ENCODE measurements at places on chromosomes 3 and 15. TPM values are rescaled to one million over a fixed set of nuclear protein-coding genes. Genes with fewer than 3 reads are reported as not detected.

DNA sequence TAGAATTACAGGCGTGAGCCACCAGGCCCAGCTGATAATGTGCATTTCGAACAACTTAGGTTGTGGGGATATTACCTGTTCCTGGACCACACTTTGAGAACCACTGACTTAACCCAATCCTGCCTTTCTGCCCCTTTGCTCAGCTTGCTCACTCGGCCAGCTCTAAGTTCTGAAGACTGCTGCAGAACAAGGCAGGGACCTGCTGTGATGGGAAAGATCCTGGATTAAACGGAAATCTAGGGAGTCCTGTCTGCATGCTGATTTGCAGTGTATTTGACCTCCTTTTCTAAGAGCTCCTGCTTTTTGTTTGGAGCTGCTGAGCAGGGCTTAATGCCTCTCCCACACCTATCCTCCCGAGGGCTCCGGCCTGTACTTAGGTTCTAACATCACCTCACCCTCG is 2.9 kb downstream of the LTK start:
- H3K4me3 ChIP-seq, result no peak overlapping the region
- no peak overlapping the region for H3K27ac ChIP-seq
- H3K4me1 ChIP-seq, result peaks cover 7% of the 10 kb centered on the region

DNA sequence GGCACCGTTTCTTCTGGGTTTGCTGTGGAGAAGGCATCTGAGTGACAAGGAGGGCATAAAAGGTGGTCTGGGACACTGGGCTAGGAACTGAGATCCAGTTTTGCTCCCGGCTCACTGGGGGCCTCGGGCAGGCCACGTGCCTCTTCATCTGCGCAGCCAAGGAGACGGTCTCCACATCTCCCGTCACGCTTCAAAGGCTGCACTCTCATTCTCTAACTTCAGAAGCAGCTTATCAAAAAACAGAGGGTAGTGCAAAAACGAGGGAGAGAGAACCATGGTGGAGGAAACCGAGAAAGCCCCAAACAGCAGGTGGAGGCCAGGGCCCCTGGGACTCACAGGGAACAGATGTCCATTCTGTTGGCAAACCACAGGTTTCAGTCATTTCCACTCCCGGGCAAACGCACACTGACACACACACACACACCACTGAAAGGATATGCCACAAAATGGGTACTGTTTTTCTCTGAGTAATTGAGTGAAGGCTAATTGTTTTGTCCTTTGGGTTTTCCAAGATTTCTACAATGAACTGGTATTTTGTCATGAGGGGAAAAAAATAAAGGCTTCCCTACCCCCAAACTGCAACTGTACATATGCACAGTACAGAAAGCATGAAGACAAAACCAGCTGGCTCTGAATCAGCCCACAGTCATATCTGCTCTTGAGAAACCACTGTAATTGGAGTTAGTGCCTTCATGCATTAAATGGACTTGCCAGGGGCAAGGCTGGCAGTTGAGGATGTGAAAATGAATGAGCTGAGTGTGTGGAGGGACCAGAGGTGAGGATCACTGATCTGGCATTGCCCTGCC is 71.9 kb downstream of the MGLL start:
- peak; percentile 82 for DNase-seq
- peak overlapping the region; percentile 4 for H3K4me3 ChIP-seq
- no peaks in the 10 kb centered on the region for H3K27me3 ChIP-seq
- no peak overlapping the region for H3K27ac ChIP-seq
- H3K4me1 ChIP-seq, result peaks cover 46% of the 10 kb centered on the region
- H3K36me3 ChIP-seq, result no peaks in the 10 kb centered on the region

DNA sequence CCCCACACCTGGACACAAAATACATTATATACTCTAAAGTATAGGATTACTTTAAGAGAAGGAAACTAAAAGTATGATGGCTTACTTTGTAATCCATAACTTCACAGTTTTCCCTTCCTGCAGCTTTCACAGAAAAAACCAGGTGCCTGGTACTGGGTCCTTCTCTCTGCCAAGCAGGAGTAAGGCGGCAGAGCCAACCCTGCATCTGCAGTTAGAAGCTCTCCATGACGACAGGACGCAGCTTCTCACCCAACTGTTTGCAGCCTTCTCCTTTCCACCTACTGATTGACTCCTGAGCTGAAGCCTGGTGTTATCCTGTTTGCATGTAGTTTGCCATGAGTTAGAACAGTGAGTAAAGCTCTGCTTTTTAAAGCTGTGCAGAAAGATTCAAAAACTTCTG is 6.7 kb downstream of the MRAS start:
- DNase-seq, result no peak
- no peaks in the 10 kb centered on the region for H3K36me3 ChIP-seq
- H3K27me3 ChIP-seq, result no peaks in the 10 kb centered on the region
- H3K4me3 ChIP-seq, result no peak overlapping the region

- H3K27me3 ChIP-seq, result peaks cover 22% of the 10 kb centered on the region
- H3K4me3 ChIP-seq, result no peak overlapping the region
- no peaks in the 10 kb centered on the region for H3K4me1 ChIP-seq
- no peak for DNase-seq
These were observed 145.9 kb downstream of the RORA start for GRCh38 chr15:61083081-61083787.

- H3K27me3 ChIP-seq, result no peaks in the 10 kb centered on the region
- H3K27ac ChIP-seq, result no peak overlapping the region
- DNase-seq, result no peak
- peaks cover 6% of the 10 kb centered on the region for H3K36me3 ChIP-seq
- H3K4me3 ChIP-seq, result no peak overlapping the region
These were observed 361.9 kb downstream of the CLSTN2 start for GRCh38 chr3:140296796-140297352.

GRCh38 chr3:140187028-140187427 is 252.0 kb downstream of the CLSTN2 start:
- no peak overlapping the region for H3K27ac ChIP-seq
- DNase-seq, result no peak
- peaks cover 5% of the 10 kb centered on the region for H3K4me1 ChIP-seq
- H3K4me3 ChIP-seq, result no peak overlapping the region
- no peaks in the 10 kb centered on the region for H3K36me3 ChIP-seq
- no peaks in the 10 kb centered on the region for H3K27me3 ChIP-seq

- H3K27me3 ChIP-seq, result peaks cover 46% of the 10 kb centered on the region
- H3K4me3 ChIP-seq, result no peak overlapping the region
- no peaks in the 10 kb centered on the region for H3K36me3 ChIP-seq
- DNase-seq, result peak; percentile 47
- H3K4me1 ChIP-seq, result no peaks in the 10 kb centered on the region
- no peak overlapping the region for H3K27ac ChIP-seq
These were observed 169.4 kb downstream of the TBC1D2B start for GRCh38 chr15:77907824-77908751.

- no peak overlapping the region for H3K27ac ChIP-seq
- DNase-seq, result no peak
- no peaks in the 10 kb centered on the region for H3K4me1 ChIP-seq
- H3K4me3 ChIP-seq, result no peak overlapping the region
- no peaks in the 10 kb centered on the region for H3K36me3 ChIP-seq
These were observed 48.7 kb downstream of the STAG1 start for GRCh38 chr3:136703429-136703828.

GRCh38 chr3:59759298-59760031 is 709.6 kb upstream of the CFAP20DC start:
- DNase-seq, result peak; percentile 32
- no peak overlapping the region for H3K4me3 ChIP-seq
- no peaks in the 10 kb centered on the region for H3K27me3 ChIP-seq
- H3K4me1 ChIP-seq, result no peaks in the 10 kb centered on the region

DNA sequence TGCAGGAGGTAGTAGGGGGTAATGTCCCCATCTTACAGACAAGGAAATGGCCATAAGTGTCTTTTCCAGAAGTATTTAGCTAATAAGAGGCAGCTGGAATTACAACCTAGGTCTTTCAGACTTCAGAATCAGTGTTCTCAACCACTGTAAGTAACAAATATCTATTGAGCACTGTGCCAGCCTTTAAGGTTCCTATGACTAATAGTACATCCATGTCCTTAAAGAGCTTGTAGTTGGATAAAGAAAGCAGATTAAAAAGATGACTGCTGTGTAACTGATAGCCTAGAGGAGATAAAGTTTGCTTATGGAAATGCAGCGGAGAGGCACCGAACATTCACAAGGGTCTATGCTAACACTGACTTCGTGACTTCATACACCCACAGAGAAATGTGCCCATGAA is 136.0 kb downstream of the KCNMB2 start:
- no peaks in the 10 kb centered on the region for H3K27me3 ChIP-seq
- peak overlapping the region; percentile 87 for H3K27ac ChIP-seq
- DNase-seq, result peak; percentile 17
- H3K4me1 ChIP-seq, result peaks cover 6% of the 10 kb centered on the region
- no peaks in the 10 kb centered on the region for H3K36me3 ChIP-seq
- no peak overlapping the region for H3K4me3 ChIP-seq

DNA sequence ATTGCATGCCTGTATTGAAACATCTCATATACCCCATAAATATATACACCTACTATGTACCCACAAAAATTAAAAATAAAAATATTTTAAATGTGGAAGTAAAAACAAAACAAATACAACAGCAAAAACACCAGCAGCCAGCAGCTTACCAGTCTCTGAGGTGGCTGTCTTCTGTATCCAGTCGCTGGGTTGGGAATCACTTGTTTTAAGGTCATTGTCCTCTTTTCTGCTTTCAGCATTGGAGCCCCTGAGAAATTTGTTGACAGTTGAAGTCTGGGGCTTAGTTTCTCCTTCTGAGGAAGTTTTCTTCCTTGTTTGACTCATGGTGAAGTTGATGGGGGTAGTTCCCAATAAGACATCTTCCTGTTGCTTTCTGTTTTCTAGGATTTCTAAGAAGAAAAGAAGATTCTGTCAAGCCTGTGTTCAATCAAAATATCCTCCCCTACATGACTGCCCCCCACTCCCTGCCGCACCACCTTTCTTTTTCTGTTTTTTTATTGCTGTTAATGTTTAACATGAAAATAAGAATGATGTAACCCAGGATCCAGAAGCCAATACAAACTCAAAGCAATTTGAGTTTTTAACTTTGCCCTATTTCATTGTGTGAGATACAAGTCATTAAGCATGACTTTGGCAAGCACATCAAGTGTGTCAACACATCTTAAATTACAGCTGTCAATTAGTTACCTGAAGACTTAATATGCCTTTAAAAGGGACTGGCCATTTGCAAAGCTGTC is at the start of gene LRRC31:
TSS of gene LRRC31 (minus strand) at position 452 of the 737 bp plus-strand sequence. CDS start at position 324, 128 bp downstream.
- H3K4me3 ChIP-seq, result no peak within 1 kb of the TSS
- no peak within 1 kb of the TSS for H3K27ac ChIP-seq
- H3K4me1 ChIP-seq, result peaks cover 7% of the 10 kb centered on the region
- H3K36me3 ChIP-seq, result peaks cover 5% of the 10 kb centered on the region

DNA sequence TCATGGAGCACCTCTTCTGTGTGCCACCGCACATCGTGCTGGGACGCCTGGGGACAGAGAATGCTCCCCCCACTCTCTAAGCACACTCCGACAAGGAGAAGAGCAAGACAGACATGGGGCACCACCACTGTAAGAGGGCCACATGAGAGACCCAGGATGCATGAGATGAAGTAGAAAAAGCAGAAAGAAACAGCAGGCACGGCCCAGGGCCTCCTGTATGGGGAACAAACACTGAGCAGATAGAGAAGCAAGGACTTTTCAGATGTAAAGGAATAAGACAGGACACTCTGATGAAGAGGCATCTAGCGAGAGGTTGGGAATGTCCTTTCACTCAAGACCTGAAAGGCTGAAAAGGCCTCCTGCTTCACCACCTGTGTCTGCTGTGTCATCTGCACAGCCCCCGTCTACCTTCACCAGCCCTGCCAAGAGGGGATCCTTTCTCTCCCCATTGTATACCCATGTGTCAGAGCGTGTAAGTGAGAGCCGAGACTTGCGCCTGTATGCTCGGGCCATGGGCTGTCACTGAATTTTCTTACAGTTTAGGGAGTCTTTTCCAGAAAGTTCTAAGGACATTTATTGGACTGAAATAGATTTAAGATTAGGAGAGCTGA is 125.6 kb downstream of the LRRK1 start:
- no peak overlapping the region for H3K27ac ChIP-seq
- no peaks in the 10 kb centered on the region for H3K4me1 ChIP-seq
- H3K36me3 ChIP-seq, result peaks cover 32% of the 10 kb centered on the region
- no peak for DNase-seq
- H3K4me3 ChIP-seq, result no peak overlapping the region

DNA sequence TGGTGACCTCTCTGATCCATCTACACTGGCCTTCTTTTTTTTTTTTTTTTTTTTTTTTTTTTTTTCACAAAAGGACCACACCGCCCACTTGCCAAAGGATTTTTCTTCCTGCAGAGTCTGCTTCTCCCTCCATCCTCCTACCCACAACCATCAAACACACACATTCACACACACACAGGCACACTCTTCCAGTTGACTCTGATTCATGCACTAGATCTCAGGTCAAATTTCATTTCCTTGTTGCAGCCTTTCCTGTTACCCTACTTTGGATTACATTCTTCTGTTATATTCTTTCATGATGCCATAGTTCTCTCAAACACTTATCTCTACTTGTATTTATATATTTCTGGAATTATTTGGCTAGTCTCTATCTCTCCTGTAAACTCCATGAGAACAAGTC is 133.9 kb downstream of the STAC start:
- H3K4me1 ChIP-seq, result peaks cover 15% of the 10 kb centered on the region
- no peak overlapping the region for H3K4me3 ChIP-seq
- no peak for DNase-seq
- no peak overlapping the region for H3K27ac ChIP-seq
- H3K27me3 ChIP-seq, result no peaks in the 10 kb centered on the region
- no peaks in the 10 kb centered on the region for H3K36me3 ChIP-seq

GRCh38 chr3:16236030-16236639 is 28.6 kb downstream of the DPH3 start:
- H3K27ac ChIP-seq, result no peak overlapping the region
- H3K4me1 ChIP-seq, result peaks cover 23% of the 10 kb centered on the region
- no peaks in the 10 kb centered on the region for H3K27me3 ChIP-seq
- H3K4me3 ChIP-seq, result no peak overlapping the region
- H3K36me3 ChIP-seq, result peaks cover 6% of the 10 kb centered on the region
- DNase-seq, result no peak

GRCh38 chr15:56244038-56244810 is 545 bp upstream of the RFX7 start:
- peaks cover 25% of the 10 kb centered on the region for H3K4me1 ChIP-seq
- peak overlapping the region; percentile 73 for H3K27ac ChIP-seq
- H3K4me3 ChIP-seq, result peak overlapping the region; percentile 79
- no peaks in the 10 kb centered on the region for H3K27me3 ChIP-seq
- peak; percentile 89 for DNase-seq

- H3K27me3 ChIP-seq, result no peaks in the 10 kb centered on the region
- H3K4me3 ChIP-seq, result no peak overlapping the region
- DNase-seq, result peak; percentile 0
- H3K27ac ChIP-seq, result no peak overlapping the region
These were observed 42.4 kb downstream of the REC114 start for GRCh38 chr15:73485372-73485771.

DNA sequence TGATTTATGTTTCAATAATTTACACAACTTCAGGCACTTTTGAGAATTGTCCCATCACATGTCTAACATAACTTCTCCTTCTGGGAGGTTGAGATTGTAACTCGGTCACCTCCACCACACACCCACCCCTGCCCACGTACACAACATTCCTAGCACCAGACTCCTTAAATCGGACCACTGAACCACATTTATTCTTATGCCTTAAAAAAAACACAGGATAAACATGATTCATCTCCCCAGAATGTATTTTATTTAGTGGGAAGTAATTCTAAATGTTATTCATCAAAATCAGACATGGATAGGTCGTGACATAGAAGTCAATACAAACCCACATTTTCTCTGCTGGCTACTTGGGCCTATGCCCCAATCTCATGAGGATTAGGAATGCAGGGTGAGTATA is 3.0 kb downstream of the SNTN start:
- no peaks in the 10 kb centered on the region for H3K4me1 ChIP-seq
- H3K27ac ChIP-seq, result no peak overlapping the region
- H3K27me3 ChIP-seq, result peaks cover 13% of the 10 kb centered on the region
- H3K4me3 ChIP-seq, result no peak overlapping the region
- no peaks in the 10 kb centered on the region for H3K36me3 ChIP-seq
- no peak for DNase-seq

Gene COL6A6
- total RNA-seq, result not detected

Gene ACTR8
- 37.1 TPM for total RNA-seq

Gene ZNF774
- total RNA-seq, result 2.6 TPM

Gene ECT2
- total RNA-seq, result 63.9 TPM

Gene TGM5
- 0.12 TPM for total RNA-seq

Gene ITIH1
- not detected for total RNA-seq

Gene ABCC5
- 17.9 TPM for total RNA-seq

Gene MUSTN1
- not detected for total RNA-seq

All from MCF 10A (cell line).